Activated CD4-positive, alpha-beta T cell treated with anti-CD3 and anti-CD28 coated beads, Interleukin-2, amount 50 U/mL, for 16 hours (primary cell): ENCODE measurements at places on chromosomes 1 and 21.

DNA sequence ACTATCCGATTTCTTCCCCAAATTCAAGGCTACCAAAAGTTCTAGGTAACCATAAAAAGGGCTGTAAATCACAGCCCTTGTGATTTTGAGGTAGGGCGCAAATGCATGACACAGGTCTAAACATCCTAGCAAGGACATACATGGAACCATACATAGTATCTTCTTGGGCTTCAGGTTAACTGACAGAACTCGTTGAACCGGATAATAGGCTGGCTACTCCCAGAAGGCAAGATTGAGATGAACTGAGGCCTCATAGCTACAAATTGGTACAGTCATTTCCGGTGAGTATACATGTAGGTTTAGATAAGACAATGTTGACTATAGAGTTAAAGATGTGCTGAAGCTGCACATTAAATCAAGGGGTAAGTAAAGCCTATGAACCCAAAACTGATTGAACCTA is 27.3 kb upstream of the TP53BP2 start:
- no peak for DNase-seq

DNA sequence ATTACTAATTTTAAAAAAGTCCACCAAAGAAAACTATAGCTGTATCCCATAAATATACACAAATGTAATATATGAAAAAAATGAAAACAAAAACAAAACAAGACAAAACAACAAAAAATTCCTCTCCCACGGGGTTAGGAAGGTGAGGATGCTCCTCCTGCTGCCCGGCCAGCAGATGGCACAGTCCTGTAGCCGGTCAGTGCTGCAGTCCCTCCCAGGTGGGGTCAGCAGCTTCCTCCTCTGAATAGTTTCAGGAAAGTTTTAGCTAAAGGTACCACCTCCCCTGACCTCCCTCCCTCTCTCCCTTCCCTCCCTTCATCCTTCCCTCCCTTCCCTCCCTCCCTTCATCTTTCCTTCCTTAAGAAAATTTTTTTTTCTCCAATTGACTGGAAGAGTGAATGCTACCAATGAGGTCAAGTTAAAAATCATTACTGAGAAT is 67.8 kb upstream of the BCL10 start:
- no peak for DNase-seq

- DNase-seq = no peak
Measured at GRCh38 chr1:28530456-28530855, 22.4 kb upstream of the TRNAU1AP start.

- no peak for DNase-seq
Measured at GRCh38 chr1:149942207-149942606, 5.5 kb upstream of the MTMR11 start.

DNA sequence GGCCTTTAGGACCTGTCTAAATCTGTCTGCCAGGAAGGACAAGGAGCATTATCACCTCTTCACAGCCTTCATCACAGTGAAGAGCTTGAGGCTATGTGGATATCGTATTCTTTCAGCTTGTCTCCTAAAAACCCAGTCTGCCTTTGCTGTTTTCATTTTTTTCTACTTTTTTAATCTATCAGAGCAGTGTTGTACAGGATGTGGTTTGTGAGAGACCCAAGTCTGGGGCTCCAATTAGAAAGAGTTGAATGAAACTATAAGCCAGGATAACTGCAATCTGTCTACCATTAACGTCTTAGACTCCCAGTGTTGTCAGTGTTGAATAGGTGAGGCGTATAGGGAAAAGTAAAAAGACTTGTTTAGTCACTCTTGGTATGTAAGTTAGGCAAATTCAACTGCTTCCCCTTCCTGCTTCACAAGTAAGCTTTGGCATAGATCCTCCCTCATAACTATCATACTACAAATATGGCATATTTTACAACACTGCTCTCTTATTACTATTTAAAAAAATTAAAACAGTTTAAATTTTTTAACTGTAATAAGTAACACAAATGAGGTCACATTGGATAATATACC is 1225.8 kb upstream of the PRMT6 start:
- no peak for DNase-seq

DNA sequence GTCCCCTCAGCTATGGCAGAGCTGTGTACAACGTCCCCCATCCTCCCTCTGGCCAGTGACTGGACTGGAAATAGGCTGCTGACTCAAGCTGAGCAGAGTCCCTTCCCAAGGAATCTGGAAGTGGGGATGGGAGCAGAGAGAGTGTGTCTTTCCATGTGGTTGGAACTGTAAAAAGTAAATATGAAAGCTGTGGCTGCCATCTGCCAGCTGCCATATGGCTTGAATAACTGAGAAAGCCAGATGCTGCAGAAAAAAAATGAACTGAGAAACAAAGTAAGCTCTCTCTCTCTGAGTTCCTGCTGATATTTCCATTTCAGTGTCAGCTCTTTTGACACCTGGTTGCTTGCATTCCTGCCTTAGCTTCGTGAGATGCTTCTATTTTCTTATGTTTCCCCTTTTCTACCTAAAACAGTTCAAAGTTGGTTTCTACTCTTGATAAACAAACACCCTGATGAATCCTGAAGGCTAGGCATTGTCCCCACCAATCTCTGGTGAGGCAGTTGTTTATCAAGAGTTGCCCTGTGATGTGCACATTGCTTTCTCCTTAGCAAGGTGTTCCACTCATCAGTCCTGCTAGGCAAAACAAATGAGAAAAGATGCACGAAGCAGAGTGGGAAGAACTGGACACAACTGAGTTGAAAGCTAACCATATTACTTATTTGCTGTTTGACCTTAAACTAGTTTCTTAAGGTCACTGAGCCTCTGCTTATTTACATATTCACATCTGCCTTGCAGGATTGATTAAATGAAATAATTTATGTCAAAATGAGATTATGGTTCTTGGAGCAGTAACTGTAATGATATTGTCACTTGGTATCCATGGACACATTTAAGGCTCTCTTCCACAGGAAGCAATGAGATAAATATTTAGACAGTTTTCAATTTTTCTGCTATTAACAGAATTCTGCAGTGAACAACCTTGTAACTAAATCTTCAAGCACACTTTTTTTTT is 16.6 kb upstream of the DR1 start:
- DNase-seq = no peak

DNA sequence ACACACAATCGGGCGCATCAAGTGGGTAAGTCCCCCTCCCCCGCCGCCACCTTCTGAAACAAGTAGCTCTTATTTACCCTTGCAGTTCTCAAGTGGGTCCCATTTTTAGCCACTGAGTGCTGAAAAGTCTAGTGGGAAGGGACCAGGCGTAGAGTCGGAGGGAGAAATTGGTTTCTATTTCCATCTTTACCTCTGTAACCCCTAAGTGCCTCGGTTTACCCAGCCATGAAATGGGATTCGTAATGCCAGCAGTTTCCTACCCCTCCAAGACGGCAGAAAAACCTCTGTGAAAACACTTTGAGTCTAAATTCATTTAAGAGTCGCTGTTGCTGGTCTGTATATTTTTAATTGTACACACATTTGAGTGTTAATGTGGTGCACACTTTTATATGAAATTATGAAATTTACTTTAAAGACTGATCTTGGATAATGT is 928 bp downstream of the TLCD4 start:
- DNase-seq = no peak

GRCh38 chr1:15388201-15388880 is 21.3 kb upstream of the EFHD2 start:
- no peak for DNase-seq

DNA sequence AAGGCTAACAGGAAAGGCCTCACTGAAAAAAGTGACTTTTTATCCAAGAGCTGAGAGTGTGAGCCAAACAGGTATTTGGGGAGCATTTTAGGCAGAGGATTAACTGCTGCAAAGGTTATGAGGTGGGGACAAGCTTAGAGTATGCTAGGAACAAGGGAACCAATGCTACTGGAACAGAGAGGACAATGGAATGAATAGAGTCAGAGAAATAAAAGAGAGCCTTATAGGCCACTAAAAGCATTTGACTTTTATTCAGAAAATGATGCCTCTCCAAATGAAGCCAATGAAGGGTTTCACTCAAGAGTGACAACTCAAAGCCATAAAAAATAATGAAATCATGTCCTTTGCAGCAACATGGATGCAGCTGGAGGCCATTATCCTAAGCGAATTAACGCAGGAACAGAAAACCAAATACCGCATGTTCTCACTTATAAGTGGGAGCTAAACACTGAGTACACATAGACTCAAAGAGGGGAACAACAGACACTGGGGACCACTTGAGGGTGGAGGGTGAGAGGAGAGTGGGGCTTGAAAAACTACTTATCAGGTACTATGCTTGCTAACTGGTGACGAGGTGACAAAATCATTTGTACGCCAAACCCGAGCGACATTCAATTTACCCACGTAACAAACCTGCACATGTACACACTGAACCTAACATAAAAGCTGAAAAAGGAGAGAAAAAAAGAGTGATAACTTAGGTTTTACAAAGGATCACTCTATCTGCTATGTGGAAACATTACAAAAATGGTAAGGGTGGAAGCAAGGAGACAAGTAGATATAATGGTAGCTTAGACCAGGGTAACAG is 11.1 kb downstream of the PTP4A2 start:
- no peak for DNase-seq

DNA sequence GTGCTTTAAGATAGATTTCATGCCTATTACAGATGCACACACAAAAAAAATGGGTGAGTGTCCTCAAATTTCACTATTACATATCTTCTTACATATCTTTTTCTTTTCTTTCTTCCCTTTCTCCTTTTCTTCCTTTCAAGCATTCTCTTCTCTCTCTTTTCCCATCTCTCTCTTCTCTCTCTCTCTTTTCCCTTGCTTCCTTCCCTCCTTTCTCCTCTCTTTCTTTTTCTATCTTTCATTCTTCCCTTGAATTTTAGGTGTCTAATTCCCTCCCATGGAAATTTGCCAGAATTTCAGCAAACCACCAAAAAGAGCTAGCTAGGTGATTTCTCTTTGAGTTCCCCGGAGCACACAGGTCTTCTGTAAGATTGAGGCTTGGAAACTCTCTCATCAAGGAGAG is 395.3 kb upstream of the RUNX1 start:
- DNase-seq = no peak

DNA sequence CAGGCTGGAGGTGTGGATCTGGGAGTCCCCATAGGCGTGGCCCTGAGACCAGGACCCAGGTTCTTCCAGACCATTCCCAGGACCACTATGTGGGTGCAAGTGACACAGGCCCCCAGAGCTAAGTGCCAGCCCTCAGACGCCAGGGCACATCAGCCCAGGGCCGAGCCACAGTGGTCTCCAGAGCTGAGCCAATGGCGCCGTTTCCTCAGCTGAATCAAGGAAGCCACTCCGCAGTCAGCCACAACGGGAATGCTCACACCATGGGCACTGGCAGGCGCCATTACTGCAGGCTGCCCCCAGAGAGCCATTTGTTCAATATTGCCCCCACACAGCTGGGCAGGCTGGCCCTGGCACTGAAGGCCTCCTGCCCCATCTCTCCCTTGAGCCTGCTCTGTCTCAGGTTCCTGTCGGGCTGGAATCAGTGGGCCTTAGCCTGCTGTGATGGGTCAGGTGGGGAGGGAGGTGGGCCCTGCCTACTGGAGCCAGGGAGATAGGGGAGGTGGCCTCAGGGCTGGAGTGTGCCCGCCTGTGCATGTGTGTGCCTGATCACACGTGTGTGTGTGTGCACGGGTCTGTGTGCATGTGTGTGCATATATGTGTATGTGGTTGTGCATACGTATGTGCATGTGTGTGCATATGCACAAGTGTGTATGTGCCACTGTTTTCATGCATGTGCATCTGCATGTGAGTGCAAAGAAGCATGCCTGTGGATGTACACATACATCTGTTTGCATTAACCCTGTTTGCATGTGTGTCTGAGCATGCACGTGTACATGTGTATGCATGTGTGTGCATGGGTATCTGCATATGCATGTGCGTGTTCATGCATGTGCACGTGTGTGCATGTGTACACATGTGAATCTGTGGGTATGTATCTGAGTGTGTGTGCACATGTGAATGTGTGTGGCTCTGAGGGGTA is 6.1 kb downstream of the GJC2 start:
- no peak for DNase-seq

GRCh38 chr21:39050841-39051587 is 132.2 kb downstream of the PSMG1 start:
- no peak for DNase-seq

DNA sequence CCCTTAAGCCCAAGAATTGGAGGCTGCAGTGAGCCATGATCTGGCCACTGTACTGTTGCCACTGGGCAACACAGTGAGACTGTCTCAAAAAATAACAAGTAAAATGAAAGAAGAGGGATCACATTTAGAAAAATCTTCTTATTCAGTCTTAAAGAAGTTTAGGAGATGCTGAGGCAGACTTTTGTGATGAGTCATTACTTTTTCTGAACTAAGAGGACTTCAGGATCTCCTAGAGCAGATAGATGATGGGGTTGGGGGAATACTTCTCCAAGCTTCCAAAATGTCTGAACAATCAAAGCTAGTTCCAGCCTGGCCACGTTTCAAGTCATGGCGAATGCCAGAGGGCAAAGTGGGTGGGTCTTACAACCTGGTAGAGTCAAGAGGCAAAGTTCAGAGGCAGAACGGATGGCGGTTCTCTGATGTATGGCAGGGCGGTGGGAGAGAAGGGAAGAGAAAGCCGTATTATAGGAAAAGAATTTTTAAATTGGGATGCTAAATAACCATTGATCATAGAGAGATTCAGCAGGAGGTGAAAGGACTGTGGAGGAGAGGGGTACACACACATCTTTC is 2.1 kb upstream of the CIART start:
- DNase-seq = no peak

DNA sequence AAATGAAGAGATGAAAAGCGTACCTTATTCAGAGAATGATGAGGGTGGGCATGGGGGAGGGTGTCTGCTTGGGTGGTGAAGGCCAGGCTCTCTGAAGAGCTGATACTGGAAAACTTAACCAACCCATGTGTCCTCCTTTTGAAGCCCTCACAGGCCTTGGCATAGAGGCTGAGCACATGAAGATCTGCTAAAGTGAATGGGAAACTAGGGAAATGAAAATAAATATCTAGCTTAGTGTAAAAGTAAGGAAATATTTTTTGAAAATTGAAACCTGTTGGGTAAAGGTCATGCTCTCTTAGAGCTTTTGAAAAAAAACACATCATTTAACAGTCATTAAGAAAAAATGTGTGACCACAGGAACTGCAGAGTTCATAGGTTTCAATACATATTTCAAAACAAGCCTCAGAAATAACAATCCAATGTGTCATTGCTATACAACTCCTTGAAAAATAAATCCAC is 40.5 kb upstream of the RALGPS2 start:
- no peak for DNase-seq

DNA sequence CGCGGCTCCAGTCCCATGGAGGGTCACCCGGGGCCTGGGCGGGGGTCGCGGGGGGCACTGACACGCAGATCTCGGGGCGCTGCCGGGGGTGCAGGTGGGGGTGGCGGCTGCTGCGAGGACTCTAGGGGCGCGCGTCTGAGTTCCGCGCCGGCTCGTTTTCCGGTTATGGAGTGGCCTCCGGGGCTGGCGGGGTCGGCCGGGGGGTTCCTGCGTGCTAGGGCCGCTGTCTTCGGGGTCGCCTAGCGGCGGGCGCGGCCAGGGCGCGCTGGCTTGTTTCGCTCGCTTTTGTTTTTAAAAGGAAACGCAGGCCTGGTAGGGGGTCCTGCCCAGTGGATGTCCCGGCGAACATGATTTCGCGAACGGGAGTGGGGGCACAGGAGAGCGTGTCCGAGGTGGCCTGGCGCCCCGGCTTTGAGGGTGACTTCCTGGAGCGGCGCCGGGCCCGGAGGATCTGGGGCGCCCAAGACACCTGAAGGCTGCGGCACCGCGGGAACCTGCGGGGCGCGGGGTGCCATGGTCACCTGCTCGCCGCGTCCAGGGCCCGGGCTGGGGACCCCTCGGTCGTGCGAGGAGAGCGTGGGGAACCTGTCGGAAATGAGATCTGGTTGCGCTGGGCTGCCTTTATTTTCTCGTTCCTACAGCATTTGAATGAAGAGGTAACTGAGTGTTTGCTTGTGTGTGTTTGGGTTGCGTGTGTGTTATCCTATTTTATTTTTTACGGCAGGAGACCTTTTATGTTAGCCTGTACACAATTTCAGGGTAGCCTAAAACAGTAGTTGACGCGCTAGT is 618 bp downstream of the ETS2 start:
- DNase-seq = peak; percentile 24

GRCh38 chr1:10160907-10161490 is 49.4 kb upstream of the KIF1B start:
- DNase-seq = no peak
